ELF-1 (cell line): ENCODE measurements at places on chromosomes 13 and 19.

DNA sequence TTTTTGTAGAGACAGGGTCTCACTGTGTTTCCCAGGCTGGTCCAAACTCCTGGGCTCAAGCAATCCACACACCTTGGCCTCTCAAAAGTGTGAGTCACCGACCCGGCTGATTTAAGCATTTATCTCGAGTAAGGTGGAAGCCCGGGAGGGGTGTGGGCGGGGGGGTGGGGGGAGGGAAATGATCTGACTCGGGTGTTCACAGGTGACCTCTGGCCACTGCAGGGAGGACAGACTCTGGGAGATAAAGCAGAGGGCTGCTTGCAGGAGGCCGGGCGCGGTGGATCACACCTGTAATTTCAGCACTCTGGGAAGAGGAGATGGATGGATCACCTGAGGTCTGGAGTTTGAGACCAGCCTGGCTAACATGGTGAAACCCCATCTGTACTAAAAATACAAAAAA lies 7.9 kb downstream of the DENND1C start:
- DNase-seq, result no peak

DNA sequence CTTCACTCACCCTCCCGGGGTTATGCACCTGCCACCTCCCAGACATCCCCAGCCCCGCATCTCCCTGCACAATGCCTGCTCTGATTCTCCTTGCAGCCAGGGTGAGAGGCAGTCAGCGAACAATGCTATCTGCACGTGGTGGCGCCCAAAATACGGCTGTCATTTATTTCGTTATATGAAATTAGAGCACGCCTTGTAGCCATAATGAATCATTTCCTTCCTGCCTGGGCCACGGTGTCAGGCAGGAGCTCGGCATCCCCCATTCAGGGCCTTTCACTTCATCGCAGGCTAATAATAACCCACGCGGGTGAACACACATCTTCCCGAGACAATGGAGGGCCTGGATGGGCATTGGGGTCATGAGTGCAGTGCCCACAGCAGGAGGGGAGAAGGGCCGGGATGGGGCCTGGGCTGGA lies 143.8 kb upstream of the ZNF507 start:
- DNase-seq, result no peak

DNA sequence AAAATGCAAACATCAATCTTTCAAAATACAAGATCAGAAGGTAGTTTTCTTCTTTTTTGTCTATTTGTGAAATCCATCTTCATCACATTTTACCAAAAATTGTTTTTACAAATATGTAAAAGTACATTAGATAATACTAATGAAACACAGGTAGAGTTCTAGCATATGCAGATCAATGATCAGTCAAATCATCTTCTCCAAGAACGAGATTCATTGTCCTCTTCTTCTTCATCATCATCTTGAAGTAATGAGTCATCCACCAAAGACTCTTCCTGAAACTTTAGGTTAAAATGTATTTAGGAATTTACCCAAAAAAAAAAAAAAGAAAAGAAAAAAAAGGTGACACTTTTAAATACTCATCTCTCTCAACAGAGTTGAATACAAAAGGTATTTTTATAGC lies 85.6 kb downstream of the RBM26 start:
- DNase-seq, result no peak

DNA sequence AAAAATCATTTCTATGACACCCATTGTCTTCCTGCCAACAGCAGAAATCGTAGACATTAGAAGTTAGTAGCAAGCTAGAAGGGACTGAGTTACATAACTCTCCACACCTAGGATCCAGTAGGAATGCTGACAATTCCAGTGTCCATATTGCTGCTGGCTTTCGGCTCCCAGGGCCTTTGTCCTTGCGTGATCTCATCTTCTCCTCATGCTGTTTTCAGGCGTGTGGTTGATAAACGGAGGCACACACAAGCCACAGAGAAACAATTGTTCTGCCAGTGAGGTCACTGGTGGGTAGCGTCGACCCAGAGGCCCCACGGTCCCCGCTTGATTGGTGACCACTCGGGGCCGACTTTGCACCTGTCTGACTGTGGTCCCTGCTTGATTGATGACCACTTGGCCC lies 31.6 kb upstream of the F7 start:
- no peak for DNase-seq
